CD4-positive, alpha-beta T cell treated with Interleukin-6 at 100 ng/mL for 8 hours (primary cell): ENCODE measurements at places on chromosomes 3 and 15.

DNA sequence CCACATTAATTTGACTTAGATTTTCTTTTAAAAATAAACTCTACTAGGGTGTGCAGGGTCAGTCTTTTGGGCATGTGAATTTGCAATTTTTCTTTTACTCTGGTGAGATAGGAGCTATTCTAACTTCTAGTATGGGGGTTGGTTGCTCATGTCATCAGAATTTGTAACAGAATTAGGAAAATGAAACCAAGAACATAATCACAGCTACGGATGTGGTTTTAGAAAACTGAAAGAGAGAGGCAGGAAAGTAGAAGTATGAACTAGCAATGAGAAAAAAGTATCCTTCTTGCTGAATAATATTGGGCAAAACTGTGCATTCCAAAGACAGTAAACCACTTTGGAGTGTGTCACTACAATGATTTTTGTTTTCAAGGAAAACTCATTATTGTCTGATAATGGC lies 43.3 kb downstream of the ADPGK start:
- peak; percentile 34 for DNase-seq

- DNase-seq, result no peak
Measured at GRCh38 chr3:170751899-170752293, 118.1 kb downstream of the RPL22L1 start.

- DNase-seq, result no peak
Measured at GRCh38 chr3:151265166-151265565, 13.2 kb downstream of the P2RY14 start.

DNA sequence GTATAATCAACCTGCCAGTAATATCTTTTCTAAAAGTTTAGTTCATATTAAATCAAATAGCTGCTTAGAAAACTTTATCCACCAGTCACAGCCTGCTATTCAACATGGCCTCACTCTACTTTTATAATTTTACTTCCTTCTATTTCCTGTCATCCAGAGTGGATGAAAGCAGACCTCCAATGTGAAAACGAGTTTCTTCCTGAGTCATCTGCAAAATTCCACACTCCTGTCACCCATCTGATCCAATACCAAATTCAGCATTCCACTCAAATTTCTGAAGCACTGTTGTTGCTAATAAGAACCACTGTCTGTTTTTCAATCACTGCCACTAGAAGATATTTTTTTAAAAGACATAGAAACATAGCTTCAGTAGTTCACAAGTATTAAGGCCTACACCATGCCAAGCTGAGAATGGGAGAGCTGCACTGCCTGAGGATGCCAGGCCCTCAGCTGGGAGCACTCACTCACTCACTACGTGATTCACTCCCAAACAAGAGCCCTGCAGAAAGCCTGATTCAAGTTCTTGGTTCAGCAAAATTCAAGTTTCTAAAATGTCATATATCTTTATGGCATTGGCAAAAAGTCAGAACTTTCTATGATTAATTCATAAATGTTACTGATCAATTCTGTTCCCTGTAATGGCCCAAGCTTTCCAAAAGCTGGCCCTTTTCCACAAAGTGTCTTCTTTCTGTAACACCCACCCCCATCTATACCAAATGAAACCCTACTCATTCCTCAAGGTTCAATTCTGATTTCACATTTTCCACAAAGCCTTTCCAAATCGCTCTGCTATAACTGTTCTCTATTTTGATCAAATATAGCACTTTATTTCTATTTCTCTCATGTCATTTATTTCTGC lies 82.9 kb downstream of the FSIP1 start:
- DNase-seq, result no peak

- no peak for DNase-seq
Measured at GRCh38 chr3:52302426-52303145, 13.5 kb upstream of the DNAH1 start.

- DNase-seq, result no peak
Measured at GRCh38 chr3:194761384-194761783, 75.7 kb downstream of the FAM43A start.

DNA sequence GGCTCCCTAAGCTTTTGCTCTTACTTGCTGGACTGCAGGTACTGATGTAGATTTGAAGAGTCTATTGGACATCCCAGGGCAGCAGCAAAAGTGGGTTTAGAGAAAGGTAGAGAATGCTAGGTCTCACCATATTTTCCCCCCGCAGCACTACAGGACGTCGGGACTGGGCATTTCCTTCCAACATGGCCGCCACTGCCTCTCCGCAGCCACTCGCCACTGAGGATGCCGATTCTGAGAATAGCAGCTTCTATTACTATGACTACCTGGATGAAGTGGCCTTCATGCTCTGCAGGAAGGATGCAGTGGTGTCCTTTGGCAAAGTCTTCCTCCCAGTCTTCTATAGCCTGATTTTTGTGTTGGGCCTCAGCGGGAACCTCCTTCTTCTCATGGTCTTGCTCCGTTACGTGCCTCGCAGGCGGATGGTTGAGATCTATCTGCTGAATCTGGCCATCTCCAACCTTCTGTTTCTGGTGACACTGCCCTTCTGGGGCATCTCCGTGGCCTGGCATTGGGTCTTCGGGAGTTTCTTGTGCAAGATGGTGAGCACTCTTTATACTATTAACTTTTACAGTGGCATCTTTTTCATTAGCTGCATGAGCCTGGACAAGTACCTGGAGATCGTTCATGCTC lies 11.2 kb downstream of the CYP8B1 start:
- DNase-seq, result no peak

GRCh38 chr15:68515371-68516095 lies 63.3 kb upstream of the CORO2B start:
- no peak for DNase-seq

DNA sequence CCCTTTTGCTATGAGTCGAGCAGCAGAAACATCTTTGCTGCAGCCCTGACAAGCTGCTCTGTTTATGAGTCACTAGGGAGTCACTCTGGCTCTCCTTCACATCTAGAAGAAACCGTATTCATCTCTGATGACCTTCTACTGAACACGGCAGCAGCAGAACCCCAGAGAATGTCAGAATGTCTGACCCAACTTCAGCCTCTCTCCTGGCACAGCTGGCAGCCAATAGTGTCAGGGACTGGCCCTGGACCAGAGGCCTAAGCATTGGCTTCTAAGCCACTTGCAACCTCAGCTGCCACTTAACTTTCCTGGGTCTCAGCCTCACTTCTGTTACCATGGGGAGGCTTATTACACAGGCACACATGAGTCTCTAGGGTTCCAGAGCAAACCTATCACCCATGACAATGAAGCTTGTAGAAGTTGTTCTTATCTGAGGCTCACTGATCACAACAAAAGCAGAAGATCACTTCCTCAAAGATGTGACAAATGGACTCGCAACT lies 184.1 kb upstream of the TLE3 start:
- DNase-seq, result no peak

GRCh38 chr15:62391641-62392262 lies 226.7 kb upstream of the C2CD4B start:
- no peak for DNase-seq

DNA sequence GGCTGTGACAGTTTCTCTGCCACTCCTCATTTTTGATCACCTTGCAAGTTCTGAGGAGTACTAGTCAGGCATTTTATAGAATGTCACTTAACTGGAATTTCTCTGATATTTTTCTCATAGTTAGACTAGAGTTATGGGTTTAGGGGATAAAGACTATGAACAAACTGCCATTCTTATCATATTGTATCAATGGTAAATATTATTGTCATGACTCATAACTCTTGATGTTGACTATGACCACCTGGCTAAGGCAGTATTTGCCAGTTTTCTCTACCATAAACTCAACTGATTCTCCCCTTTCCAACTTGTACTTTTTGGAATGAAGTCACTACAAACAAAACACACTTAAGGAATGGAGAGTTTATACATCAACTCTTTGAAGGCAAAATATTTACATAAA lies 22.7 kb upstream of the OR5K1 start:
- no peak for DNase-seq

GRCh38 chr3:187021748-187022402 lies 91.5 kb downstream of the ST6GAL1 start:
- no peak for DNase-seq

- DNase-seq, result no peak
Measured at GRCh38 chr3:141556034-141556433, 69.2 kb downstream of the RASA2 start.

- DNase-seq, result no peak
Measured at GRCh38 chr3:103644450-103644849, 1209.6 kb downstream of the ZPLD1 start.

- DNase-seq, result no peak
Measured at GRCh38 chr3:175238801-175239200, 379.7 kb downstream of the NAALADL2 start.

DNA sequence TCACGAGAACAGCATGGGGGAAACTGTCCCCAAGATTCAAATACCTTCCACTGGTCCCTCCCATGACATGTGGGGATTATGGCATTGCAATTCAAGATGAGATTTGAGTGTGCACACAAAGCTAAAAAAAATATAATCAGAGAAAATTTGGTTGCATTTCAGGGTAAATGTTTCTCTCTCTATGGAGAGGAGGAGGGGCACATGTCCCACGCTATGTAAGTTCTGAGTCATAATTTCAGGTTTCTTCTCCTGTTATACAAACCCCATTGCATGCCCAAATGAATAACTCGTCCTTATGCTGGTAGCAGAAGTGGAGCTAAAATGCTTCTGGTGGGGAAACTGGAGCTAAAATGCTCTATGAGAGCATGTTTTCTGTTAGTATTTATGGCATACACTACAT lies 209.7 kb upstream of the DCBLD2 start:
- DNase-seq, result no peak

- no peak for DNase-seq
Measured at GRCh38 chr3:29718661-29719065, 437.8 kb downstream of the RBMS3 start.

DNA sequence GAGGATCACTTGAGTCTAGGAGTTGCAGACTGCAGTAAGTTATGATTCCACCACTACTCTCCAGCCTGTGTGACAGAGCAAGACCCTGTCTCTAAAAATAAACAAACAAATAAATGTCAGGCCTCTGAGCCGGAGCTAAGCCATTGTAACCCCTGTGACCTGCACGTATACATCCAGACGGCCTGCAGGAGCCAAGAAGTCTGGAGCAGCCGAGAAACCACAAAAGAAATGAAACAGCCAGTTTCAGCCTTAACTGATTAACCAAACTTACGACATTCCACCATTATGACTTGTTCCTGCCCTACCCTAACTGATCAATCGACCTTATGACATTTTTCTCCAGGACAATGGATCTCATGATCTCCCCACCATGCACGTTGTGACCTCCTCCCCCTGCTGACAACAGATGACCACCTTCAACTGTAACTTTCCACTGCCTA lies 32.5 kb upstream of the ZKSCAN7 start:
- DNase-seq, result no peak

- no peak for DNase-seq
Measured at GRCh38 chr3:57949344-57949743, 58.9 kb upstream of the FLNB start.

DNA sequence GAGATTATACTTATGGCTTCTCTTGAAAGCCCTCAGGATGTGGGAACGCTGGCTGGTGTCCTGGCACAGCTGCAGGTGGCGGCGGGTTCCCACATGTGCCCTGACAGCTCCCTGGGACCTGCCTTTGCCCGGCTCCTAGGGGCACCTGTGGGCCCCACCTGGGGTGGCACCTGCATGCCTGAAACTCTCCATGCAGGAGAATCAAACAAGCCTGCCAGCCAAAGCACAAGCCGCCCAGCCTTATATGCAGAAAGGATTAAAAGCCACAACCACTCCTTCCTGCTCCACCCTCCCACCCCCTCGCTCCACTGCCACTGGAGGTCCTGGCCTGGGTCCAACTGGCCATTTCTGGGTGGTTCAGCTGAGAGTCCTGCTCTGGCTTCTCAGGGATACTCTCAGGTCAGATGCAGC lies 18.1 kb downstream of the TRPM1 start:
- DNase-seq, result no peak

GRCh38 chr3:5458526-5458925 lies 271.0 kb downstream of the EDEM1 start:
- no peak for DNase-seq

- DNase-seq, result no peak
Measured at GRCh38 chr3:37129871-37130270, 44.5 kb downstream of the LRRFIP2 start.

GRCh38 chr3:24850245-24850644 lies 355.6 kb upstream of the THRB start:
- DNase-seq, result no peak

- no peak for DNase-seq
Measured at GRCh38 chr3:22098021-22098420, 347.0 kb upstream of the ZNF385D start.
